ENCODE measurements at places on chromosomes 2 and 18.
A peak's percentile ranks its signal among the peaks of the same experiment; 100 is the strongest.

DNA sequence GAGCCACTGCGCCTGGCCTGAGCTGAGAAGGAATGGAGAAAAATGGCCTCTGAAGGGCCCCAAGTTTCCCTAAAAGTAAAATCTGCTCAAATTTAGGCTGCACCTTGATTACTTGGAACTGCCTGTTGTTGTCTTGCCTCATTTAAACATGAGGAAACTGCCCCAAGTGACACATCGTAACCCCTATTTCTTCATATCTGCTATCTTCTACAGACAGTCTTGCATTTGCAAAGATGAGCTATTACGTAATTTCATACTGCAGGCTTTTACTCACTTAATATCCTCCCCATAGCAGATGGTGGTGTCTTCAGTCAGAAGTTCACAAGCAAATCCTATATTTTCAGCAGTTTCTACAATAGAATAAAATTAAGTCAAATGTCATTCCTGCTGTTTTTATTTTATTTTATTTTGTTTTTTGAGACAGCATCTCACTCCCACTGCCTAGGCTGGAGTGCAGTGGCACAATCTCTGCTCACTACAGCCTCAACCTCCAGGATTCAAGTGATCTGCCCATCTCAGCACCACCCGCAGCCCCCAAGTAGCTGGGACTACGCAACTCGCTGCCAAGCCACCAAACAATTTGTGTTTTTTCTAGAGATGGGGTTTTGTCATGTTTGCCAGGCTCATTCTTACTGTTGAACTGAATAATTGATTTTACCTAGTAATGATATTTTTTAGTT lies 45.3 kb upstream of the NARS1 start:
- DNase-seq: peak; percentile 94

DNA sequence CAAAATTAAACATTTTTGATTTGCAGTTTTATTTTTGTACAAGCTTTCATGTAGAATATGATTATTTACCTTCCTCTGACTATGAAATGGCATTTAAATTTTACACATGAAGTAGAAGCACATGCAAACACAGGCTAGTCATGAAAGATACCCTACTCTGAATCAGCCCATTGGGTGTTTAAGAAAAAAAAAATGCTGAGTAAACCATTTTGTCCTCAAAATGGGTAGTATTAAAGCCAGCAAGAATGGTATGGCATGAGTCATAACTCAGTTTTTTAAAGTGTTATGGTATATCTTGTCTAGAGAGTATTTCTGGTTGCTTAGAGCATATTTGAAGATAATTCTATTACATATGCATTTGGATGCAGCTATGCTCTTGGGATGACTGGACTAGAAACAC lies 55.0 kb downstream of the PKP4 start:
- no peak for DNase-seq

DNA sequence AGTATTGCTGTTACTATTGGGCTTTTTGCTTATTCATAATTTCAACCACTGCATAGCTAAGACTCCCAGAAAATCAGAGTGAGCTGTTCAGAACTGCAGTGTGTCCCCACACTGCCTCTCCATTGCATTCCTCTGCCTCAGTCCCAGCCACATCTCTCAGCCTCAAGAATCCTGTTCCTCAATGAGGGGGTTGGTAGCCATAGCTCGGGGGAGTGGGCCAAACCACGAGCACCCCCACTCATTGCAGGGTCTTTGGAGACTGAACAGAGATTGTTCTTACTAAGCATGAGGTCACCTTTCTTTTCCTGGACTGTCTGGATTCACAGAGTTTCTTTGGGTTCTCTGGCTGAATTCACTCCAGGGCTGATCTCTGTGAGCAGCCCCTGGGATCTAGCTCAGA lies 161.1 kb downstream of the GFPT1 start:
- DNase-seq: no peak

DNA sequence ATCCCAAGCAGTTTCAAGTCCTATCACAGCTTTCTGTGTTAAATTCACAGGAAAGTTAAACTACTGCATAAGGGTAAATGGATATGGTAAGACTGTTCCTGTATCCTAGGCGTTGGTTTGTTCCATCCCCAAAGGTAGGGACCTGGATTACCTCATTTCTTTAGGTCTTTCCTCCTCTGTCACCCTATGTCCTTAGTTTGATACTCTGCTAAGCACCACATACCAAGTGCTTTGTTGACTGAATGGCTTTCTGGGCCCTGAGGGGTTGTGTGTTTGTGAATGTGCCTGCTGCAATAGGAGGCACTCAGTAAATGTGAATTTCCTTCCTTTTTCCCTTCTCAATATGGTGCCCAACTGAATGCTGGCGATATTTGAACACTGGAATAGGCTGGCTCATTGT lies 7.8 kb downstream of the NOSTRIN start:
- no peak for DNase-seq

- DNase-seq: peak; percentile 69
Measured at GRCh38 chr2:219997341-219997851, 370.0 kb downstream of the SLC4A3 start.

GRCh38 chr18:69102959-69103358 lies 297.7 kb upstream of the DOK6 start:
- DNase-seq: peak; percentile 79

DNA sequence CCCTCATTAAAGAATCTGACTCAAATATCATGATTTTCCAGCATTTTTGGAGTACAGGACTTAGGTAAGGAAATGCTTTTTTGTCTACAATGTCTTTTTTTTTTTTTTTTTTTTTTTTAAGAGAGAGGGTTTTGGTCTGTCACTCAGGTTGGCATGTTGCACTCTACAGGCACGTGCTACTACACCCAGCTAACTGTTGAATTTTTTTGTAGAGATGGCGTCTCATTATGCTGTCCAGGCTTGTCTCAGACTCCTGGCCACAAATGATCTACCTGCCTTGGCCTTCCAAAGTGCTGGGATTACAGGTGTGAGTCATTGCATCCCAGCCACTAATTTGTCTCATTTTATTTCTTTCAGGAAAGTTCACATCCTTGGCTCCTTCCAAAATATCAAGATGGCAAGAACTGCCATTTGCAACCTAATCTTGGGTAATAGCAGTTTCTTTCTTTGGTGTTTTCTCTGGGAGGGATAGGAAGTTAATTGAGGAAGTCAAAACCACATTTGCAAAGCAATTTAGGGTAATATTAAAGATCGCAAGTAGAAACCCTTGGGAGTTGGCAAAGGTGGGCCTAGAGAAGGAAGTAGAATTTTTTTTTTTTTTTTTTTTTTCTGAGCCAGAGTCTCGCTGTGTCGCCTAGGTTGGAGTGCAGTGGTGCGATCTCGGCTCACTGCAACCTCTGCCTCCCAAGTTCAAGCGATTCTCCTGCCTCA lies 15.5 kb downstream of the PNO1 start:
- DNase-seq: no peak

- DNase-seq: no peak
Measured at GRCh38 chr18:31490387-31490786, 7.6 kb upstream of the DSG2 start.

DNA sequence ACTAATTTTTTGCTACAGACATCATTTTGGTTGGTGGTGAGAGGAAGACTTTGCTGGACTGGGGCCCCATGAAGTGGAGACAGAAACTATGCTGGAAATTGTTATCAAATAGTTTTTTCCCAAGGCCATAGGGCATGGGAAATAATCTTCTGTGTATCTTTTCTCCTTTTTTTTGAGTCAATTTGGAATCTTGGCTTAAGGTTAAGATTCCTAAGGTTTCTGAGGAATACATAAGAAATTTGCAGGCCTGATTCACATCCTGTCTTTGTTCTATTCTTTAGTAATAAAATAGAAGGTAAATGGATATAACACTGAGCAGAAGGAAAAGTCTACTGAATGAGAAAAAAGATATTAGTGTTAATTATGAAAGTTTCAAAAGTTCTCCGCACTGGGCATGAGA lies 16.6 kb downstream of the SMC6 start:
- DNase-seq: no peak

DNA sequence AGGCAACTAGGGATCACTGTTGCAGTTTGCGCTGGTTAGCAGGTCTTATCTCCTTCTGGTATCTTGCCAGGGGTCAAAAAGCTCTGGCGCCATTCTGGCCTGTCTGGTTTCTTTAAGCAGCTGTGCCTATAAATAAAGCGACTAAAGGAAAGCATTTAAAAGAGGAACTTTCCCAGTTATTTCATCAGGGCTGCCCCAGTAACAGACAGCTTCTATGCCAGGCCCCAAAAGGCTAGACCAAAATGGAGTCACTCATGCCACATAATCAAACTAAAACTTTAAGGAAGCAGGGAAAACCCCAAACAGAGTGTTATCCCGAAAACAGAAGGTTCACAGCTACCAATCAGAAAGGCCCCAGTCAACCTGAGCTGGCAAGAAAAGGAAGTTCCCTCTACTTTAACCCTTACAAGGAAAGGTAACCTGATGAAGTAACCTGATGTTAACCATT lies 41.2 kb upstream of the HNRNPA3 start:
- peak; percentile 90 for DNase-seq

- DNase-seq: no peak
Measured at GRCh38 chr2:138867341-138867740, 87.2 kb upstream of the NXPH2 start.

DNA sequence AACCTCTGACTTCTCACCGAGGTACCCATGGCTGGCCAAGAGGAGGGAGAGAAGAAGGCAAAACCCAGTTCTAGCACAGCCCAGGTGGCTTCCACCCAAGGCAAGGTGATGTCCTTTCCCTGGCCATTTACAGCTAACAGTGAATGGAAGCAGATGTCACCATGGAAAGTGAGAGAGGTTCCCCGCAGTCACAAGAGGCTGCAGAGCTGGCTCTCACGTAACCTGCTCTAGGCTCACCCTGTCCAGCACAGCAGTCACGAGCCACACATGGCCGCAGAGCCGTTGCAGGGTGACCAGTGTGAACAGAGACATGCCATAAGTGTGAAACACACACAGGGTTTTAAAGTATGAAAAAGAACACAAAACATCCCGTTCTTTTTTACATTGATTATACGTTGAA lies 169.4 kb downstream of the TNS1 start:
- no peak for DNase-seq

- peak; percentile 13 for DNase-seq
Measured at GRCh38 chr2:74080346-74080745, 67.4 kb downstream of the BOLA3 start.

DNA sequence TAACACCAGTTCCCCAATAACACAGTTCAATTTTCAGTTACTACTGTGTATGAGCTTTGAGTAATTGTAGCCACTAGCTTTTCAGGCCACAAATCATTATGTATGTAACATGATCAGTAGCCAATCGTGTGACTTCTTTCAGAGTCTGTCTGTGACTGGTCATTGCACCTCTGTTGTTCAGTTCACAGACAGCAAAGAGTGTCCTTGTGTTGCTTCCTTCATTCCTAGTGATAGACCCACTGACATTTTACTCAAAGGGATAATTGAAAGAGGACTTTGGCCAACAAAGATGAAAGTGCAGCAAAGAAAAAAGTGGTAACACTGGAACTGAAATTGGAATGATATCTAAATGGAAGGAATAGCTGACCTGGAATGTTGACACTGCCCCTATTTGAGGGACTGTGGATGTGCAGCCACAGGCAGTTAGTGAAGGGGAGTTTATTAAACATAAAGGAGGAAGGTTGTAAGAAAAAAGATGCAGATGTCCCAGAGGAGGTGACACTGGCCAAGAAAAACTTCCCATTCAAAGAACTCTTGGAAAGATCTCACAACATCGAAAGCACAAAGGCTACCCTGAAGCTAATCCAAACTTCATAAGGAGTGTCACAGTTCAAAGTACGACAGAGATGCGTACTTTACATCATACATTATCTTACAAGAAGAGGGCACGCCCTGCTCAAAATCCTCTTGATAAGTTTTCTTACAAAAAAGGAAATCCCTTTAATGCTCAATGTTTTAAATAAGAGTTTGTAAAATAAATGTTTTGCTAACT lies 19.3 kb downstream of the TTC39C start:
- DNase-seq: no peak

DNA sequence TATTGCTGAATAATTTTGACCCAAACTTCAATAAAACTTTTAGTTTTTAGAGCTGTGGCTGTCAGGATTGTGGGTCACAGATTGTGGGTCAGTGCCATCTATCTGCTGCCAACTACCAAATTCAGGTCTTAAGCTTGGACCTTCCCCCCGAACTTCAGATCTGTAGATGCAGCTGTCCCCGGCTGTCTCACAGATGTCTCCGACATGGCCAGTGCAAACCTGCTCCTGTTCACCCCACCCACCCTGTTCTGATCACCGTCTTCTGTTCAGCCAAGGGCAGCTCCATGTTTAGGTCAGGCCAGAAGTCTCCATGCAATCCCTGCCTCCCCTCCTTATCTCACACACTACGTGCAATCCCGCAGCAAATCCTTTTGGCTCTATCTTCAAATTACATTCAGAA lies 175.0 kb downstream of the PRKCE start:
- DNase-seq: no peak

GRCh38 chr2:212484563-212485080 lies 54.0 kb downstream of the ERBB4 start:
- no peak for DNase-seq

GRCh38 chr18:63161032-63161760 lies 158.4 kb downstream of the BCL2 start:
- DNase-seq: no peak

DNA sequence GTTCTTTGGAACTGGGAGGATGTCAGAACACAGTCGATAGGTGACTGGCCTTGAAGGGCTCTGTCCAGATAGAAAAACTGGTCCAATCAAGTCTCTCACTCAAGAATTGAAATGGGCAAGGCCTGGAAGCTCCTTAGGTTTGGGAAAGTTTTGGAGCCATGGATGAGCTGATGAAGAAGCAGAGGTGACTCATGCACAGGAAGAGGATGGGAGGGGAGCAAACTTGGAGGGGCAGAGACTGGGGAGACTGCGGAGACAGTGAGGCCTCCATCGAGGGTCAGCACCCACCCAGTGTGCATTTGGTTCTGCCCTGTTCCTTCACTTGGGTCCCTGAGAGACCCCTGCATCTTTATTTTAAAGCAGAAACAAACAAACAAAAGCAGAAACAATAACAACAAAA lies 41.1 kb downstream of the SOWAHC start:
- no peak for DNase-seq

- no peak for DNase-seq
Measured at GRCh38 chr2:8421658-8422449, 260.0 kb upstream of the ID2 start.

DNA sequence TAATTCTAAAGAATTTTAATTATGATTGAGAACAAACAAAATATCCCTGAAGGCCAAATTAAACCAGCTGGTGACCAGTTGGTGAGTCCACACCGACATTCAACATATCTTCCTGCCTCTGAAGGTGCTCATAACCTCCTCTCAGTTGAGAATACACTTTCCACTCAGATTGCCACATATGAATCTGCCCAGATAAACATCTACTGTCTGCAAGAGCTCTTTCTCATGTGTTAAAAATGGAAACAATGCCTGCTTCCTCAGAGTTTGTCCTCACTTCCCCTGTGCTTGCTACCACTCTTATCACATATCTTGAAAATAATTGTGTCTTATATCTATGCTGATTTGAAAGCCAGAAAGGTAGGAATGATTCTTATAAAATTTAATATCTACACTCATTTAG lies 177.7 kb upstream of the GULP1 start:
- peak; percentile 70 for DNase-seq

GRCh38 chr18:44507729-44508325 lies 172.9 kb upstream of the SETBP1 start:
- DNase-seq: no peak

GRCh38 chr18:22703883-22704585 lies 229.1 kb upstream of the RBBP8 start:
- peak; percentile 72 for DNase-seq

All from fibroblast of villous mesenchyme (primary cell).